ENCODE measurements at places on chromosomes 16 and 17.

DNA sequence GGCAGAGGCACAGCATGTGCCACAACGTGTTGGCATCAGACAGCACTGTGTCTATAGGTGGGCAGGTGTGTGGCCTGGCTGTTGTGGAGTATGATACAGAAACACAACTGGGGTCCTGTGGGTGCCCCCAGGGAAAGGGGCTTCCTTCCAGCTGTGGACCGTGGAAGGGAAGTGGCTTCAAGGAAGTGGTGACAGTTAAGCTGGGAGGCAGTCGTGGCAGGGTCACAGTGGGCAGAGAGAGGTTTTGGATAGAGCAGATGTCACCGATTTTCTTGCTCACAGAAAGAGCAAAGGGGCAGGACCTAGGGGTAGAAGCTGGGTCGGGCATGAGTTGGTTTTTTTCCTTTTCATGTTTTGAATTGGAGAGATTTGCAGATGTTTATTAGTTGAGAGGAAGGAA lies 11.2 kb upstream of the ORAI3 start:
- no peak for DNase-seq

GRCh38 chr16:303760-304505 lies 21.0 kb downstream of the PDIA2 start:
- no peak for DNase-seq

- no peak for DNase-seq
Measured at GRCh38 chr17:51155416-51155815, 2.1 kb downstream of the NME1 start.

DNA sequence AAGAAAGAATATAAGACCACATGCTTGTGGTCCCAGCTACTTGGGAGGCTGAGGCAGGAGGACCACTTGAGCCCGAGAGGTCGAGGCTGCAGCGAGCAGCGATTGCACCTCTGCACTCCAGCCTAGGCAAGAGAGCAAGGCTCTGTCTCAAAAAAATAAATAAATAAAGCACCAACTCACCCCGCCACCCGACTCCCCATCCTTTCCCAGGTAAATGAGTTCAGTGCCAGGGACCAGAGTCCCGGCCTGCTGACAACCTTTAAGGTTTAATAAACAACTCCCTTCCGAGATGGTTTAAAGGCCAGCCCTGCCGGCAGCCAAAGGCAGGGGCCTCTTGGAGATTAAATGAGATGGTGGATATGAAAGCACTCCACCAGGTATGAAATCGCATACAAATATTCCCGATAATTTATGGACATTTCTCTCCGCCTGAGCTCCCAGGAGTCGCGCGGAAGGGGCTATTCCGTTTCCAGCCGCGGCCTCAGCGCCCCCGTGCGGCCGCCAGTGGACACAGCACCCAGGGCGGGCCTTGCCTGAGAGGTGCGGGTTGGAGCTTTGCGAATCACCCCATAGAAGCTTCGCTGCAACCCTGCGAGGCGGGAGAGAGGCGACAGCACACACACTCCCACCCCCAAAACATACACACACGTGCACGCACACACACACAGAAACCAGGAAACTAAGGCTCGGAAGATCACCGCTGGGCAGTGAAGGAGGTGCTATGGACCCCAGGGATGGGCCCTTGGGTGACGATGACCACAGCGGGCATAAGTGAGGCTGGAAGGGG lies 4.0 kb upstream of the RPL38 start:
- DNase-seq, result peak; percentile 88

DNA sequence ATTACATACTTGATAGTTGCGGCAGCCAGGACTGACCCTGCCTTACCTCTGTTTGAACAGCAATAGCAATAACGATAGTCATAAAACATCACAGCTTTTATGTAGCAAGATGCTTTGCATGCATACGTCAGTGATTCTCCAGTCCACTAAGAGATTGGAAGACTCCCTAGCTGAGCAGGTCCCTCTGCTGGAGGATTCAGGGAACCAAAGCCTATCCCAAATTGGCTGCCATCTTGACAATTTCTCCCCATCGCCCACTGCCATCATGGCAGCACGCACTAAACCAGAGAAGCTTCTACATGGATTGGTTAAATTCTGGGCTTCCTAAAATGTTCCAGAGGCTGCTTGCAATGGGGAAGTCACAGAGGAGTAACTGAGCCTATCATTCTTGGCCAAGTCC lies 360.6 kb upstream of the XYLT1 start:
- DNase-seq, result no peak

DNA sequence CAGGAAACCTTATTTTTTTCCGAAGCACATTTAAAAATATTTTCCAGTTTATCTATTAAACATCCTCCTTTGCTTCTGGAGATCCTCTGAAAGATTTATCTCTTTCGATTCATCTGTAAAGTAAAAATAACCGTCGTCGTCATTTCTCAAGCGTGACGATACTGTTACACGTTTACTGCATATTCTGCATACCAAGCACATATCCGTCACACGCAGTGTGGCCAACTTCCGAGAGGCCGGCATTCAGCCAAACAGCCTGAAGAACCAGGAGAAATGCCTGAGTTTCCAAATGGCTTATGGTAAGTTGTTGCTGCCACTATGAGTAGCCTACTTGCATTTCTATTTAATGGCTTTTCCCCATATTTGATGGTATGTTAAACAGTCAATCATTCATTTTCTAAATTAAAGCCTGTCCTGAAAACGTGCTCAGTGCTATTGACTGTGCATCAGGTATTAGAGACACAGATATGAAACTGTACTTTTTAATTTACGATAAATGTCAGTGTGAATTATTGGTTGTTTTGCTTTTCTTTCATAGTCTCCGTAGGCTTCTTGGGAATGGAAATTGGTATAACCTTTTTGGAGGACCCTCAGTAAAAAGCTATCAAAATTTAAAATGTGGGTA lies 275.7 kb downstream of the WWOX start:
- DNase-seq, result no peak

GRCh38 chr16:31063495-31063842 lies 10.6 kb downstream of the ZNF668 start:
- DNase-seq, result no peak

GRCh38 chr16:68429076-68429854 lies 19.0 kb downstream of the SMPD3 start:
- no peak for DNase-seq

- DNase-seq, result no peak
Measured at GRCh38 chr16:3879258-3879886, 1.1 kb downstream of the CREBBP start.

GRCh38 chr16:4327386-4328045 lies 11.6 kb downstream of the GLIS2 start:
- DNase-seq, result no peak

GRCh38 chr17:48213797-48214196 lies 106.2 kb downstream of the SNX11 start:
- no peak for DNase-seq

DNA sequence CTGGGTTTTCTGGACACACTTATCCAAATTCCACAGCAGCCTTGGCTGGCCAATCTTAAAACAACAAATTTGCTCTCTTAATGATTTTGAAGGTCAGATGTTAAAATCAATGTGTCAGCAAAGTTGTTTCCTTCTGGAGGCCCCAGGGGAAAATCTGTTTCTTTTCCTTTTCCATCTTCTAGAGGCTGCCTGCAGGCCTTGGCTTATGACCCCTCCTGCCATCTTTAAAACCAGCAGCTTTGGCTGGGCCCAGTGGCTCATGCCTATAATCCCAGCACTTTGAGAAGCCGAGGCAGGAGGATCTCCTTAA lies 3.0 kb downstream of the LGALS9 start:
- no peak for DNase-seq

GRCh38 chr17:45234641-45235415 lies 13.1 kb downstream of the FMNL1 start:
- DNase-seq, result no peak

DNA sequence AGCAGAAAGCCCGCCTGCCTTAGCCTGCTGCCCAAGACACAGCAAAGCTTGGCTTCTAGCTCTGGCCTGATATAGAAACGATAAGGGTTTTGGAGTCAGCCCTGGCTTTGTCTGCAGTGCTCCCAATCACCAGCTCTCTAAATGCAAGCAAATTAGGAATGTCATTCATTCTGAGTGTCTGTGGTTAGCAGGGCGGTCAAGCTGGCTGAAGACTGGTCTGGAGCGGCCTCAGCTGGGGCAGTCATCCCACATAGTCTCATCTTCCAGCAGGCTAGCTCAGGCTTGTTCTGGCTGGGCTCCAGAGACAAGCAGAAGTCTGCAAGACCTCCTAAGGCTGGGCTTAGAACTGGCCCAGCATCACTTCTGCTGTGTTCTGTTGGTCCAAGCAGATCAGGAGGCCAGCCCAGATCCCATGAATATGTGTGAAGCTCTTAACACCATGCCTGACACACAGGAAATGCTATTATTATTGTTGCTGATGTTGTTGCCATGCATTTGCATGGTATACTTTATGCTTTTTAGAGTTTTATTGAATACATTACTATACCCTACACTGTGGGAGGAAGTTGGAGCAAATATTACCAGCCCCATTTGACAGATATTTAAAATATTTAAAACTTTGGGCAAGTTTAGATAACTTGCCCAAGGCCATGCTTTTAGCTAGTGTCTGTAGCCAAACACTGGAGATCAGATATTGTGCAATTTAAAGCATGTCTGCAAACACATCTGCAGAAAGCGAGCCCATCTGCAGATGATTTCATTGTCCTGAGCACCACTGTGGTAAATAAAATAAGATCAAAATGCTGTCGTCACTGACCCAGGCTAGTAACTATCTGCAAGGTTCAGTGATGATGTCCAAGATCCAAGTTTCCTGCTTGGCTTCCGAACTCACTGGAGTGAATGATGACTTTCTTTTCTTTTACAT lies 24.8 kb downstream of the TMC7 start:
- peak; percentile 41 for DNase-seq

DNA sequence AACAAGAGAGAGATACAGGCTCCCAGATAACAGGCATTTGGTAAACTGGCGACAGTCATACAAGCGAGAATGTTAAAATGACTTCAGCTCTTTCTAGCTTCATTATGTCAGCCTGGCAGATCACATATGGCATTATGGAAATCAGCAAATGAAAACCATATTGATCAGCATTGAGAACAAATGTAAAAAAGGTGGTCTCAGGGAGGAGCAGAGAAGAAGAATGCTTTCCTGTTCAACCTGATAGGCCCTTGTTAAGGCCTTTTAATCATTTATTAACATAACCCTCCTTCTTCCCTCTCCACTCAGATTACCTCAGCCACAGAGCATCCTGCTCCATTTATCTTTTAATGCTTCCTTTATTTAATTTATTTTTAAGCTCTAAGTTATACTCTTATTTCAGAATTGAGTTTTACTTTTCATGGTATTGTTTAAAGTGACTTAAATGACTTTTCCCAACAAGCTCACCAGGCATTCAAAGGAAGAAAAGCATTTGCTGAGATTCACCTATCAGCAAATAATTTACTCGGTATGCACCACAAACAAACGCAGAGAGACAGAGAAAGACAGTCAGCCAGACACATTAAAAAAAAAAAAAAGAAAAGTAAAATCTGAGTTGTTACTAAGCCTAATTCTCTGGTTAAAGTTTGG lies 243.9 kb upstream of the TBX2 start:
- DNase-seq, result no peak

DNA sequence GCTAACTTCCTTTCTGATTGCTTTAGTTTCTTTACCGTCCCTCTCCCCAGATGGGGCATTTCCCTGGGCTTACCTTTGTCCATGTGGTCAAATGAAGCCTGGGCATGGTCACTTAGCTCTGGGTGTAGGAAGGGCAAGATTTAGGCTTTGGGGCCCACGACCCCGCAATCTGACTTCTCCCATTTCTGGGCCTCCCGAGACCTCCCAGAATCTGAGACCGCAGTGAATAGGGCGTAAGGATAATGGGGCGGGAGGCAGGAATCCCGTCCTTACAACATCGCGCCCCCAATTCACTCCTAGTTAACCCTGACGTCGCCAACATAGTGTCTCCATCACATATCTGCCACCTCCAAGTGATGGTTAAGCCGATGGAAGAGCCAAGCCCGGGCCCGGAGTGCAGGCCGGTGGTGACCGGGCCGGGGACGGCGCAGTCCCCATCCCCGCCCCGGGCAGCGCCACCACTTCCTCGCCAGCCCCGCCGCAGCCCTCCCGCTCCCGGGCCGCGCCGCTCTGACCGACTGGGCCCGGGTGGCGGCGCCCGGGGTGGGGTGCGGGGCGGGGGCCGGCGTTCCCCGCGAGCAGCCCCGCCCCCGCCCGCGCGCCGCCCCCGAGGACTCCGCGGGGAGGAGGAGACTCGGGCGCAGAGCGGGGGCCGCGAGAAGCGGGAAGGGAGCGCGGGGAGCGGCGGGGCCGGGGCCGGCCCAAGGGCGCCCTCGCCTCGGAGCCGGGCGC lies at the start of gene RHBDL3:
RHBDL3 (plus strand) TSS at position 641 of the 732 bp plus-strand sequence. CDS start 358 bp downstream, outside the sequence.
- peak; percentile 58 for DNase-seq

- no peak for DNase-seq
Measured at GRCh38 chr17:18257268-18257981, 1.1 kb downstream of the FLII start.

- DNase-seq, result no peak
Measured at GRCh38 chr17:38898291-38898679, 27.1 kb upstream of the LASP1NB start.

DNA sequence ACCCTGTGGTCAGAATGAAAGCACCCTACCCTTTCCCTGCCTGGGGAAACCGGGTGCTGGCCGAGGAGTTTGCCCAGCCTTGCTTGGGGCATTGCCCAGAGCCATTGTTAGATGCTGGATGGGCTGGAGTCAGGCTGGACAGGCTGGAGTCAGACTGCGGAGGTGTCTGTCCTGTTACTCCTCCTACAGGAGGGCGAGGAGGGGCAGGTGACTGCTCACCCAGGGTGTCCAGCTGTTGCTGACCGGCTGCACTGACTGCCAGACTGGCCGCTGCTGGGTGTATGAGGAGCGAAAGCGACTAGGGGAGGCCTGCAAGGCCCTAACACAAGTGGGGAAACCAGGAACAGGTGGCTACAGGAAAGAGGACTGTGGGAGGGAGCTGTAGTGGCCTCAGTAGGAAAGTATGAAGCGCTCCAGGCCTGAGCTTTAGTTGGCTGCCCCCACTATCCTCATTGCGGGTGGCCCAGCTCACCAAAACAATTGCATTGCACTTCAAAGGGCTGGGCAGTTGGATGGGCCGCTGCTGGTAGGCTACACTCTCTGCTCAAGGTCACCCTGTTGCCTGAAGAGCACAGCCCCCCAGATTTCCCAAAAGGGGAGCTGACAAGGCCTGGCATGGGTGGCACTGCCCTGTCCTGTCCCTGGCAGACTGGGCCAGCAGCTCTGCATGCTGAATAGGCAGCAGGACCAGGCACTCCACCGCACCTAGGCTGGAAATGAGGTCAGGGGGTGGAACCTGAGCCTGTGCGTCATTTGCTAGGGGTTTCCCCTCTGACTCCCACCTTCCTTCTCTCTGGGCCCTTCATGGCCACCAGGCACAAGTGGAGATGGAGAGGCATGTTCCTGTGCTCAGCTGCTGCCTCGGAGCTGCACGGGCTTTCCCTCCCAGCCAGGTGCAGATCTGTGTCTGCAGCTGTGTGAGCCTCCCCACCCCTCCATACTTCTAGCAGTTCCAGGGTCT lies 18.4 kb downstream of the LDHD start:
- DNase-seq, result no peak

DNA sequence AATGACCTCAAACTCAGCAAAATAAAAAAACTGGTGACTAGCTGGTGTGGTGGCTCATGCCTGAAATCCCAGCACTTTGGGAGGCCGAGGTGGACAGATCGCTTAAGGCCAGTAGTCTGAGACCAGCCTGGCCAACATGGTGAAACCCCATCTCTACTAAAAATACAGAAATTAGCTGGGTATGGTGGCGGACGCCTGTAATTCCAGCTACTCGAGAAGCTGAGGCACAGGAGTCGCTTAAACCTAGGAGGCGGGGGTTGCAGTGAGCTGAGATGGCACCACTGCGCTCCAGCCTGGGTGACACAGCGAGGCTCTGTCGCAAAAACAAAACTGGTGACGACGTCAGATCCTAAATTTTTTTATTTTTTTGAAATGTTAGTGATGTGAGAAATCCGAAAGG lies 82.6 kb upstream of the TOB1 start:
- DNase-seq, result no peak

- peak; percentile 69 for DNase-seq
Measured at GRCh38 chr17:80861892-80862291, 129.7 kb upstream of the CHMP6 start.
